ENCODE measurements at places on chromosomes 5 and 9.

GRCh38 chr9:3956081-3956671, 343.7 kb downstream of the GLIS3 start:
- no peak for DNase-seq
- no peaks in the 10 kb centered on the region for H3K36me3 ChIP-seq
- H3K4me1 ChIP-seq, result no peaks in the 10 kb centered on the region
- no peak overlapping the region for H3K27ac ChIP-seq

DNA sequence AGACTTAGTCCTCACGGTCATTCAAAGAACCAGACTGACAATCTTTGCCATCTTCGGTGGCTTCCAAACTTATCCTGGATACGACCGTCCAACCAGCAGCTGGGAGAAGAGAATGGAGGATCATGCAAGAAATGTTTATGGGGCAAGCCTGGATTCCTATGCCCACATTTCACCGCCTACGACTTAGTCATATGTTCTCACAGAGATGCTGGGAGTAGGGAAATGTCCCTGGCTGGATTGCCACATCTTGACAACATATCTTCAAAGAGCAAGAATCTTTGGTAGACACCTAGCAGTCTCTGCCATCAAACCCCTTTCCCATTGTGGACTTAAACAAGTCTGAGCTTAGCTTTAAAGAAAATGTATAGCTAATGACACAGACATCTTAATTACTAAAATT, 5.0 kb downstream of the MED7 start:
- no peaks in the 10 kb centered on the region for H3K4me1 ChIP-seq
- H3K4me3 ChIP-seq, result no peak overlapping the region
- H3K36me3 ChIP-seq, result peaks cover 32% of the 10 kb centered on the region
- no peak overlapping the region for H3K27ac ChIP-seq

DNA sequence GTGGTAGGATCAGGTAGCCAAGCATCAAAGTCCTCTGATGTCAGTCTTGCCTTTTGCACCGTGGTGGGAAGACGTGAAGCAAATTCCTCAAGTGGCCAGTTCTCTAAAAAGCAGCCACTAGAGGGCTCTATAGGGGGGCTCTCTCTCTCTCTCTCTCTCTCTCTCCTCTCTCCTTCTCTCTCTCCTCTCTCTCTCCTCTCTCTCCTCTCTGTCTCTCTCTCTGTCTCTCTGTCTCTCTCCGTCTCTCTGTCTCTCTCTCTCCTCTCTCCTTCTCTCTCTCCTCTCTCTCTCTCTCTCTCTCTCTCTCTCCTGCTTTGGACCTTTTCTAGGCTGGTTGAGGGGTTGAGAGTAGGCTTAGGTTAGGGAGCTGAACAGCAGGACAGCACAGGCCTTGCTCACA, 13.9 kb upstream of the OSMR start:
- H3K36me3 ChIP-seq, result no peaks in the 10 kb centered on the region
- H3K4me1 ChIP-seq, result no peaks in the 10 kb centered on the region
- no peaks in the 10 kb centered on the region for H3K27me3 ChIP-seq
- DNase-seq, result peak; percentile 40
- H3K27ac ChIP-seq, result no peak overlapping the region
- no peak overlapping the region for H3K4me3 ChIP-seq

GRCh38 chr9:91682806-91683205, 259.2 kb upstream of the NFIL3 start:
- H3K27me3 ChIP-seq, result no peaks in the 10 kb centered on the region

- no peak for DNase-seq
- no peak overlapping the region for H3K4me3 ChIP-seq
- no peaks in the 10 kb centered on the region for H3K27me3 ChIP-seq
- H3K4me1 ChIP-seq, result peaks cover 19% of the 10 kb centered on the region
Observed at GRCh38 chr9:112028242-112029221, 131.9 kb downstream of the UGCG start.

GRCh38 chr5:181215997-181216989, 6.8 kb upstream of the TRIM41 start:
- H3K36me3 ChIP-seq, result no peaks in the 10 kb centered on the region
- no peaks in the 10 kb centered on the region for H3K27me3 ChIP-seq
- no peaks in the 10 kb centered on the region for H3K4me1 ChIP-seq
- DNase-seq, result no peak
- peak overlapping the region; percentile 30 for H3K27ac ChIP-seq

GRCh38 chr5:61910771-61911170, 395.2 kb upstream of the KIF2A start:
- H3K36me3 ChIP-seq, result no peaks in the 10 kb centered on the region
- H3K27me3 ChIP-seq, result no peaks in the 10 kb centered on the region
- no peak for DNase-seq
- no peak overlapping the region for H3K4me3 ChIP-seq
- H3K4me1 ChIP-seq, result no peaks in the 10 kb centered on the region
- H3K27ac ChIP-seq, result no peak overlapping the region

DNA sequence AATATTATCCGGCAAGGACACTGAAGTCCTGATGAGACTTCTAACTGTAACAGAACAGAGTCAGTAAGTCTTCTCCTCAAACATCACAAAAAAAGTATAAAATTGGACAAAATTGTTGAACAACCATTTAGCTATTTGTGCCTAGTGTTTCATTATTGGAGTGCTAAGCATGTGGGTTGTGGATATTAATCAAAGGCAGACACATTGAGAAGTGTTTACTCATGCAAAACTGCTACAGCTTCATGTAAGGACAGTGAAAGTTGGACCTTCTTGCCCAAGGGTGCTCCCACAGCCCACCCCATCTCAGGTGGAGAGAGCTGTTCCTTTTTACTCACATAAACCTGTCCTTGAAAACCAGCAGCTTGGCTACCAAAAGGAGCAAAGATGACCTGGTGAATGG, 355.1 kb upstream of the DAB2 start:
- H3K27me3 ChIP-seq, result no peaks in the 10 kb centered on the region
- H3K36me3 ChIP-seq, result no peaks in the 10 kb centered on the region
- H3K4me1 ChIP-seq, result no peaks in the 10 kb centered on the region
- H3K4me3 ChIP-seq, result no peak overlapping the region

GRCh38 chr9:34384368-34385165, 7.9 kb upstream of the MYORG start:
- no peak overlapping the region for H3K4me3 ChIP-seq
- no peaks in the 10 kb centered on the region for H3K27me3 ChIP-seq
- H3K4me1 ChIP-seq, result peaks cover 8% of the 10 kb centered on the region
- H3K27ac ChIP-seq, result no peak overlapping the region
- no peaks in the 10 kb centered on the region for H3K36me3 ChIP-seq

Data from SK-N-SH (cell line).